ENCODE measurements at places on chromosomes 6 and 20.

- DNase-seq: no peak
Measured at GRCh38 chr20:50758992-50759391, 27.6 kb downstream of the PARD6B start.

DNA sequence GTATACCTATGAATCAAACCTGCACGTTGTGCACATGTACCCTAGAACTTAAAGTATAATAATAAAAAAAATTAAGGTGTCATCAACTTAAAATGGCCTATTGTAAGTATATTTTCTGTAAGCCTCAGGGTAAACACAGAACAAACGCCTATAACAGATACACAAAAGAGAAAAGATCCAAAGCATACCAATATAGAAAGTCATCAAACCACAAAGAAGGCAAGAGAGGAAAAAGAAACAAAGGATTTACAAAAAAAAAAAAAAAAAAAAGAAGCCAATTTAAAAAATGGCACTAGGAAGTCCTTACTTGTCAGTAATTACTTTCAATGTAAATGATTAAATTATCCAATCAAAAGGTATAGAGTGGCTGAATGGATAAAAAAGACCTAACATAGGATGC lies 24.6 kb upstream of the ASF1A start:
- DNase-seq: no peak

DNA sequence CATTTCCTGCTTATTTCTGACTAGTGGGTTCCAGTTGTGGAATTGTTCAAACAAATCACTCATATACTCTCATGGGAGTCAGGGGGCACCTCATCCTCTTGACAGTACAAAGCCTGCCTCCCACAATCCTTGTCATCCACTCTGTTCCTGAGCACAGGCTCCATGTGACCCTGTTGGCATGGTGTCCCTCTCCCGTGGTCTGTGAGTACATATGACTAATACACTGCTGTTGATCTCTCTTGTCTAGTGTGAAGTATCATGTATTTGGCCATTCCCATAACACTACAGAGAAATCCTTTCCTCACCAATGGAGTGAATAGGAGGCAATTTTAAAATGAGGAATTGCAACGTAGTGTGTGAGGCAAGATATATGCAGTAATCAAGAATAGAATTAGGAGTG lies 185.3 kb downstream of the OGFRL1 start:
- DNase-seq: no peak

DNA sequence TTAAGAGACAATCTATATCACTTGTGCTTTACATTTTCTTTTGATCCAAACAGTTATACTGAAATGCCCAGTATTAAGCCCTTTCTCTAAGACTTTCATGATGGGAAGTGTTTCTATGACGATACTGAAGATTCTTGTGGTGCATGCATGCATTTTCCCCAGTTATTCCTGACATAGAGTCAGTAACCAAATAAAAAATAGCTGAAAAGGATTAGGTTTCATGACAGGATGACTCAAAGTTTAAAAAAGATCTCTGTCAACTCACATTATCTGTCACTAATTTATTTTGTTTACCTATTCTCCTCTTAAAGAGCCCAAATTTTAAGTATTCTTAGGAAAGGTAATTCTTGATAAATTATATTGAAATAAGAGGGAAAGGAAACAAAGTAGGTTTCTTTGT lies 98.4 kb downstream of the SESN1 start:
- DNase-seq: no peak

DNA sequence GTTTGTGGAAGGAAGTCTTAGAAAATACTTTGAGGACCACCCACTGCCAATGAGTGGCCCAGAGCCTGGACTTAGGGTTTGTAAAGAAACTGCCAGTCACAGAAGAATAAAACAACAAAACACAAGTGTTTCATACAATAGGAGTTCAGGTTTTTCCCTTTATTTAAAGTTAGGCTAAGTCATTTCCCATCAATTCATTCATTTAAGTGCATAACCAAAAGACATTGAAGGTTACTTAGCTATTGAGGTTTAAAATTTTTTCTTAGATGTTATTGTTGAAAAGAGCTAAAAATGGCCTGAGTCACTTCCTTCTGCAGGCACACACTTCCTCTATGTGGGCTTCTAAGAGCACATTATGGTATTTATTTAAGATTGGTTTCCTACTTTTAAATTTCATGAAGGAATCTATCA lies 54.2 kb downstream of the ARMC2 start:
- no peak for DNase-seq
